ENCODE measurements at places on chromosomes 1 and 21.

DNA sequence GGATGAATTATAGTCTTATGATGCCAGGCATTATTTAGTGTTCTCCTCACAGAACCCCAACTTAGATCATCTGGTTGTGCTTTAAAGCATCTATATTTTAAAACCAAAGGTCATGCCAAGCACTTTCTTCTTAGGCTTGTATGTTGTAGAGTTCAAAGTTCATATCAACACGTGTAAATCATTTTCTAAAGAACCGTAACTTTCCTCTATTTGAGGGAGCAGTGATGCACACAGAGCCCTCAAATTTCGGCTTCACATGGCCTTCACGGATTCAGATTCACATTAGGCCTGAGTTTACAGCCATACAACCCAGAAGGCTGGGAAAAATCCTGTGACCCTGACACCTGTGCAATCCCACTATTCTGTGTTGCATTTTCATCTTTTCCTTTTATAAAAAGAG, 52.1 kb upstream of the SEC16B start:
- DNase-seq = no peak

DNA sequence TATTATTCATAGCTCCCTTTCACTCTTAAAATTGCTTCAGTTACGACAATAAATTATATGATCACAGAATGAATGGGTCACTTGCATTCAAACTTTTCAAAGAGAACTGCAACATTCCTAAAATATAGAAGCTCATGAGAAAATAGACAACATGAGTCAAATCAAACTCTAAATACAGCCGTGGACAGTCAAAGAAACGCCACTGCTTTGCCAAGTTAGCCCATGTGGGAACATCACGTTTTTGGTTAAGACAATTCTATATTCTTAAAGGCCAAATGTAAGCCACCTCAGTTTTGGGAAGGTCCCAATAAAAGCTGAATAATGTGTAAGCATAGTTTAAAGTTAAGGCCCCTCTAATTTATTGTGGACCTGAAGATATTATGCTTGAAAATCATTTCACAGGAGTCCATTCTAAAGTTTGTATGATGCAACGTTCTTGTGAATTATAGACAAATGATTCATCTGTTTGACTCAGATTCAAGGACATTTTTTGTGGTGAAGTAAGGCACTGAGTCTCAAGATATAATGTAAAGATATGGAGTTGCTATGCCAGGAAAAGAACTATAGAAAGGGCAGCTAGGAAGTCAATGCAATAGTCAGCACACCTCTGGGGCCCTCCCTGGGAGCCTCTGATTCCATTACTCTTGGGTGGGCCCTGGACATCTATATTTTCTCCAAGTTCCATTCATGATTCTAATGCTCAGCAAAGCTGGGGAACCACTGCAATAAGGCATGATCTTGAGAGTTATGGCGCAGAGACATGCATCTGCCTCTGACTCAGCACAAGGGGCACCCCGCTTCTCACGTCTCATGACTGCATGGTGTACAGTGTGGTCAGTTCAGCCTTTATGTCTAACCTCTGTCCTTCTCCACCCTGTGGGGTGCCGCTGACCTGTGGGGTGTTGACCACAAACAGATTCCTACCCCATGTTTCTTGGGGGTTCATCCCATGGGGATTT, 33.9 kb downstream of the ETS2 start:
- DNase-seq = no peak

DNA sequence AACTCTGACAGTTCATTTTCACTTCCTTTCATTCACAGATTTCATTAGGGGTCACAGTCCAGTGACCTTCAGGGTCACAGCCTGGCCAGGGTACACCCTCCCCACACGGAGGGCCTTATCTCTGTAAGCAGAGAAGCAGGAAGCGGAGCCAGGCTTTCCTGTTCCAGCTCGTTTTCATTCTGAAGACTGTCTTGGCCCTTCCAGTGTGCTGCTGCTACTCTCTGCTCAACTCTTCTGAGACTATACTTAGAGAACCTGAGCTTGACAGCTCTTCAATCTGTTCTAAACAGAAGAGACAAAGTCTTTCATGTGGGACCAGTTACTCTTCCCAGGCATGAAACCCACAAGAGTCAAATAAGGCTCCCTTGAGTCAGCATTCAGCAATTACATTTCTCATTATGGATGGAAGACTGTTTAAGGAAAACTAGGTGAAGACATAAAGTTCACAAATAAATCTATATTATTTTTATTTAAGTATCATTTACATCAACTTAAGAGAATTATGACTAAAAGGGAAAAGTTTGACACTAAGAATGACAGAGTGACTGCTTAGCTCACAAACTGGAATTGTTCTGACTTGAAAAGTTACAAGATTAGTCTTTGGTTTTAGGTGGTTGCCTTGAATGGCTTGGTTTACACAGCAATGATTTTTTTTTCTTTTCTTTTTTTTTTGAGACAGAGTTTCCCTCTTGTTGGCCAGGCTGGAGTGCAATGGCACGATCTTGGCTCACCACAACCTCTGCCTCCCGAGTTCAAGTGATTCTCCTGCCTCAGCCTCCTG, 4.8 kb upstream of the TDRD10 start:
- DNase-seq = no peak

DNA sequence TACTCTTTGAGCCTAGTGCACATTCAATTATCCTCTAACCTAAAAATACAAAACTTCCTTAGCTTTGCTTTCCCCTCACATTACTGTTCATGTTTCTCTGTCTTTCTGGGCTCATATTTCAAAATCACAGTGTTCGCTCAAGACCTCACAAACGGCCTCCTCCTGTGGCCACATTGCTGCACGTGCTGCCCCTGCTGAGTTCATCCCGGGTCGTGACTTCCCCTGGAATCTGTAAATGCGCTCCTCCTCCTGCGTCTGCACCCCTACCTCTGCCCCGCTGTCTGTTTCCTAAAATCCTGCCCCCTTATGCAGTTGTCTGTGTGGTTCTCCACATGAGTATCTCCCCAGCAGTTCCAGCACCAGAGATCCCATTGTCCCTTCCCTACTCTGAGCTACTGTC, 45.5 kb upstream of the RAVER2 start:
- peak; percentile 47 for DNase-seq

GRCh38 chr1:218494449-218494852, 149.3 kb downstream of the TGFB2 start:
- DNase-seq = no peak

- DNase-seq = no peak
Measured at GRCh38 chr21:35159881-35160280, 110.8 kb upstream of the RUNX1 start.

GRCh38 chr1:152539901-152540300, 25.6 kb downstream of the CRCT1 start:
- no peak for DNase-seq

GRCh38 chr1:200967693-200968468, 55.6 kb downstream of the KIF21B start:
- DNase-seq = no peak

- DNase-seq = no peak
Measured at GRCh38 chr1:100622506-100622905, 84.6 kb downstream of the GPR88 start.

GRCh38 chr1:219330001-219330400, 156.3 kb downstream of the LYPLAL1 start:
- DNase-seq = no peak

DNA sequence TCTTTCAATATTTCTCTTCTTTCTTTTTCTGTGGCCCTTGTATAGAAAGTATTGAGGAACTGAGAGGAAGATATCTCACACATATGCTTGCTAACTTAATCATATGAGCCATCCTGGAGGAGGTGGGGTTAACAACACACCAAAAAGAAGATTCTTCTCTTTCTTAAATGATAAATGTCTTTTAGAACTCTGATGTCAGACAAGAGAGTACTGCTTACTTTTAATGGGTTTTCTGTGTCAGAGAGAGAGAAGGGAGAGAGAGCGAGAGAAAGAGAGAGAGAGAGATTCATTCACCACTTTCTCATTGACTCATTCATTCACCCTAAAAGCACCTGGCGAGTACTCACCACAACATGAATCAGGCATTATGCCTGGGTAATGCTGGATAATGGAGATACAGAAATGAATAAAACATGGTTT, 250.3 kb upstream of the SGIP1 start:
- no peak for DNase-seq

DNA sequence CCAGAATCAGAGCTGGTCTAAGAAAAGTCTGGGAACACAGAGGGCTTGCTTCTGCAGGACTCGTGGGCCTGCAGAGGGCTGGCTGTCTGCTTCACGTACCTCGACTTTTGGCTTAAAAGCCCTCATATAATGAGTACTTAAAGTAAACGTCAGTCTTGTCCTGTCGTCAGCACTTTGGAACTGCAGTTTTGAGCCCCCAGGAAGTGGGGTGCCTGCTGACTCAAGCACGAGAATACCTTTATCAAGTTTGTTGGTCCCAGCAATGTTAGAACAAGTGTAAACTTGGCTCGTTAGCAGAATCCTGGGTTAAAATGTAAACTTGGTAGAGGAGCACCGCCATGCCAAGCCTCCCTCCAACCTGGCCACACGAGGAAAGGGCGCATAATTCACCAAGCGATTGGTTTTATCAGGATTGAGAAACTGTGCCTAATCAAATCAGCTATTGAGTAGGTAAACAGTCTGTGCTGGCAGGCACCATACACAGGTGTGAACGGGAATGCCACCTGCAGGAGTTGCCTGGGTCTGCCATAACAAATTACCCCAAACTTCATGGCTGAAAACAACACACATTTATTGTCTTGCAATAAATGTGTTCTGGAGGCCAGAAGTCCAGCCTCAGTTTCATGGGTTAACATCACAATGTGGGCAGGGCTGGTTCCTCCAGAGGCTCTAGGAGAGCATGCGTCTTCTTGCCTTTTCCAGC, 45.0 kb upstream of the FHAD1 start:
- DNase-seq = no peak

GRCh38 chr1:53278298-53278725, 40.0 kb upstream of the MAGOH start:
- peak; percentile 82 for DNase-seq

DNA sequence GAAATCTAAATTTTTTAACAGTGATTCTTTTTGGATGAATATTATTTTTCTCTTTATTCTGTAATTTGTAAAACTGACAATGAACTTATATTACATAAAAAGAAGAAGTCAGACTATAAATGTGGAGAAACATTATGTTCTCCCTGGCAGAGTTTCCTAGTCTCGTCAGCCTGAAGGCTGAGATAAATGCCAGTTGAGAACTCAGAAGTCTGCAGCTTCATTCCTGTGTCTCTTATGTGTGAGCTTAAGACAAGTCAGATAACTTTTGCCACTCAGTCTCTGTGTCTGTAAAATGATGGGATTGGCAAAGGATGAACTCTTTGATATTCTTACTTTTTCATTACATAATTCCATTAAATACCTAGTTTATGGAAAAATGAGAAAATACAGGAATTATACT, 568.8 kb upstream of the ZRANB2 start:
- DNase-seq = no peak

- no peak for DNase-seq
Measured at GRCh38 chr1:20081353-20081810, 11.4 kb downstream of the PLA2G5 start.

DNA sequence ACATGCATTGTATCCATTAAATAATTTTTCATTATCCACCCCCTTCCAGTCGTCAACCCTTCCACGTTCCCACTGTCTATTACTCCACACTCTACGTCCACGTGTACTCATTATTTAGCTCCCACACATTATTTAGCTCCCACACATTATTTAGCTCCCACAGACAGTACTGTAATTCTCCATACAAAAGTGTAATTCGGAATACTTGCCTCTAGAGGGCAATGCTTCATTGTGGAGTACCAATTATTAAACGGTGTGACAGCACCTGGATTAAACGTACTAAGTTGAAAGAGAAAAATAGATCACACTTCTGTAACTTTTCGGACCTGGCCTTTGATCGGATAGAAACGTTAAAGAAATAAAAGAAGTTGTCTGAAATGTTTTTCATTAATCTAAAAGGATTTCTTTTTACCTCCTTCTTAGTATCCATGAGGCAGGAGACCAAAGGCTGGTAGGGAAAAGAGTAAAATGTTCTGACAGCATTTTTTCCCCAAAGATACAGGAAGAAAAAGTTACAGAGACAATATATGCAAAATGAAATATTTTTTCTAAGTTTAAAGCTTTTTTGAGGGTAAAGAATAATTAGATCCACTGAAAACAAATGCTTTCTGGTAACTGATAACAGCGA, 99.2 kb downstream of the LHX8 start:
- peak; percentile 45 for DNase-seq

- DNase-seq = peak; percentile 83
Measured at GRCh38 chr1:32500387-32501209, 35.7 kb downstream of the ZBTB8B start.

- DNase-seq = no peak
Measured at GRCh38 chr1:26050248-26050640, 4.3 kb upstream of the SLC30A2 start.

- no peak for DNase-seq
Measured at GRCh38 chr1:242569867-242570266, 45.4 kb upstream of the PLD5 start.

GRCh38 chr1:27379564-27380122, 3.5 kb downstream of the CD164L2 start:
- no peak for DNase-seq

GRCh38 chr1:91730801-91731732, 154.9 kb downstream of the TGFBR3 start:
- DNase-seq = no peak

DNA sequence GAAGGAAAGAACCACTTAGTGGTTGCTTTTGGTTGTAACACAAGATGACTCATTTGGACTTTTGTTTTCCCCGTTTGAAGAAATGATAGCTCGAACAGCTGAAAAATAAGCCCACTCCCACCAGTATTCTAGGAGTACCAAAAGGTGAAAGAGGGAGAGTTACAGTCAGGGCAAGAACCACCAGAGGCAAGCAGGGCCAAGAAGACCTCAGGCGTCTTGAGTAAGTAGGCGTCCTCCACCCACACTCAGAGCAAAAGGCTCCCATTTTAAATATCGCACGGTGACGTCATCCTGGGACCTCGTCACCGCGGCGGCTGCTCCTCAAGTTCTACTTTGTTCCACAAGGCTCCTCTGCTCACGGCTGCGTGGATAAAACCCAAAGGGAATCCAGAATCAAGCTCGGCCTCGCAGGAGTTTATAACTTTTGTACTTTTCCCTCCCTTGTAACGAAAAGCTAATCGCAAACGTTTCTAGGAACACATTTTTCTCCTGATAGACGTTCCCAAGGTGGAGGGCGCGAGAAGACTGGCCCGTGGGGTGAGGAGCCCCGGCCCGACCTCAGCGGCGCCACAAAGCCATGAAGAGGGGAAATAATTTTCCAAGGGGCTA, 1.2 kb downstream of the BTG3 start:
- peak; percentile 96 for DNase-seq

DNA sequence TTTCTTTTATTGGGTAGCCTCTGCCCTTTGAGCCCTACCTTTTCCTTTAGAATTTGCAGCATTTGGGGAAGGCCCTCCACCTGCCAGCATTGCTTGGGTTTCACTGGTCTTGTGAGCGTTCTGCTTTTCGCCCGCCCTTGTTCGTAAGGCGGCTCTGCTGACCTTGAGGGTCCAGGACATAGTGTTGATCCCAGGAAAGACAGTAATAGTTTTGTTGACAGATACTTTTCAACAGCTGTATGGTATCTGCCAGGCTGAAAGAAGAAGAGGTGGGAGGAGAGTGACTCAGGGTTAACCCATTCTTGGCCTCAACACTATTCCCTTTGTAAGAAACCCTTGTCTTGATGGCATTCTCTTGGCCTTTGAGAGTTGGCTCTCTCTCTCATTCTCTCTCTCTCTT, 113.4 kb upstream of the SPAG17 start:
- no peak for DNase-seq

Data from eye (tissue), 1 donor.